ENCODE measurements at places on chromosomes 11 and 22.

DNA sequence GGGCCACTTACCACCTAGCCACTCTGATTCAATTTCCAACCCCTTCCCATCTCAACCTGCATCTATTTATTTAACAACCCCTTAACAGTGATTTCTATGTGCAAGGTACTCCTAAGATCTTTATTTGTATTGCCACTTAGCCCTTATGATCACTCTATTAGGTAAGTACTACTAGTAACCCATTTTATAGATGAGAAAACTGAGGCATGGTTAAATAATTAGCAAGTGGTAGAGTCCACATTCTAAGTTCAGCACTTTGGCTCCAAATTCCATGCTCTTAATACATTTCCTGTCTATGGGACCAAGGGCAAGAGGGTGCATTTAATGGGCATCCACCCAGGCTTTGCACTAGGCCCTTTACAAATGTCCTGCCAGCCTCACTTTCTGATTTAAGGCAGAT, 38.1 kb upstream of the CSNK2A3 start:
- no peak for DNase-seq

- DNase-seq, result no peak
Observed at GRCh38 chr11:1292018-1292643, 17.3 kb downstream of the TOLLIP start.

DNA sequence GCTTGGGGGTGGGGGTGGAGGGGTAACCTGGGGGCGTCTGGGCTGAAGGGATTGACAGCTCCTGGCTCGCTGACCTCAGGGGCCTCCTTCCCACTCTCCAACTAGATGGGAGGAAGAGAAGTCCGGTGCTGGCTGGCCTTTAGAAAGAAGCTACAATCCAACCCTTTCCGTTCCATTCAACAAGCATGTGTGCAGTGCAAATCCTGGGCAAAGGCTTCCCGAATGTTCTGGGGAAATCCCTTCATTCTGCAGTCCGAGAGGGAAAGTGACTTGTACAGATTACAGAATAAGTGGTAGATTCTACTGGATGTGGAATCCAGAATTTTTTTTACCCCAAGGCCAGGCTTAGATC, 149.9 kb downstream of the FEZ1 start:
- DNase-seq, result no peak

DNA sequence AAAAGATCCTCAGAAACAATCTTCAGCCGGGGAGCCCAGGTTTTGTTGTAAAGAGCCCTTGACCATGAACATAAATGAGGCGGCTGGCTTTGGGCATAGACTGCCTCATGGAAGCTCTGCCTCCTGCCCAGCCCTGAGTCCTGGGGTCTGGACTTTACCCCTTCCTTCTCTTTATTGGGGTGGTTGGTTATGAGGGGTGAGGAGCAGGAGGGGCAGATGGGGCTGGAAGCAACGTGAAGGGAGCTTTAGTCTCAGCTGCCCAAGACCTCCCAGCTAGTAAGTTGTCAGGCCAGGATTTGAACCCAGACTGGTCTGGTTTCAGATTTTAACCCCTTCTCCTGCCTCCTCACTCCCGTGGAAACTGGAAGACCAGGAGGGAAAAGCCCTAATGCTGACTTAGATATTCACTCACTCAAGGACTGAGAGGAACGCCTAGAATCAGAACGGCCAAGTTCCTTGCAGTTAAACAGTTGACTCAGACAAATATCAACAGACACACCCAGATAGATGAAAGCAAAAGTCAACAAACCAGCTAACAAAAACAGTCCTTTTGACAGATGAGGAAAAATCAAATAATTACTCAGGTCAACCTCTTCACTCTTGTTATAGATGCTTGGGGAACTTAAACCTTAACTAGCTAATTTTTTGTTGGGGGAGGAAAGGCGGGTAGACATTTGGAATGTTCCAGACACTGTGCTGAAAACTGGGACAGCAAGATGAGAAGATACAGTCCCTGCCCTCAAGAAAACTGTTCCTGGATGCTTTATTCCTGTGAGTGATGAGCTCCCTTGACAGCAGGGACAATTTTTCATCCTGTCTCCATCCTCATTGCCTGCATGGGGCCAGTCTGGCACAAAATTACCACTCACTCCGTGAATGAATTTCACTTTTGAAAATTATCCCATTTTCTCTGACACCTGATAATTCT, 20.8 kb upstream of the ARRB1 start:
- no peak for DNase-seq

DNA sequence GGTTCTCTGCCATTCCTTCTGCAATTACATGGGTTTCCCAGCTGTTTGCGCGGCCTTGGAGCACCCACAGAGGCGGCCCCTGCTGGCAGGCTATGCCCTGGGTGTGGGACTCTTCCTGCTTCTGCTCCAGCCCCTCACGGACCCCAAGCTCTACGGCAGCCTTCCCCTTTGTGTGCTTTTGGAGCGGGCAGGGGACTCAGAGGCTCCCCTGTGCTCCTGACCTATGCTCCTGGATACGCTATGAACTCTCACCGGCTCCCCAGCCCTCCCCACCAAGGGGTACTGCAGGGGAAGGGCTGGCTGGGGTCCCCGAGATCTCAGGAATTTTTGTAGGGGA, 2.6 kb downstream of the RCE1 start:
- no peak for DNase-seq
